DMS53 (cell line): ENCODE measurements at places on chromosomes 16 and 17.

DNA sequence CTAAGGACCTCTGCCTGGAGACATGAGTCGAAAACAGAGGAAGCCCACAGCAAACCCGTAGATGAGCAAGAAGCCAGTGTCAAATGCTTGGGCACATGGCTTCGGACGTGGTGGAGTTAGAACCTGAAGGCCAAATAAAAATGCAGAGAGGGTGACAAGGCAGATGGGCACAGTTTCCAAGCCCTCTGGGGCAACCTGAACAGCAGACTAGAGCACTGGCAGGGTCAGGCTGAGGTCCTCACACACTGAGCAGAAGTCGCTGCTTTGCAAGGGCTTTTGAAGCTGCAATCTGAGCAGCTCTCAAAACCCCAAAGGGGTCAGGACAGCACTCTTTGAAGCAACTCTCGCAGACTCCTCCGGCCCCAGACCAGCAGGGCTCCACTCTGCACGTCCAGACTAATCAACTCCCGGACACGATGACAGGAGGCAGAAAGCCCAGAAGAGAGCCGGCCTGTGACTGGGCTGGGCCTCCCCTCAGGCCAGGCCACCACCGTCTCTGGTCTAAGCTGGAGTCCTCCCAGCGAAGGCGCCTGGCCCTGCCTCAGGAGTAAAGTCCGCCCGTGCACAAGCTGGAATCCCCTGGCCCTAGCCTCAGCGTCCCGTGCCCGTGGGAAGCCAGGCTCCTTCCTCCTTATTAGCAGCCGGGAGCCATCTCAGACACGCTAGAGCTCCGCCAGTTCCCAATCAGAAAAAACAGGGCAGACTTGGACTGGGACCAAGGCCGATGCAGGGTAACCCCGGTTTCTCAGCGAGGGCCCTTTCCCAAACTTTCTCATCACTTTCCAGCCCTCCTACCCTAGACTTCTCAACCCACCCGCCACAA, 924 bp downstream of the SMARCD2 start:
- DNase-seq: peak; percentile 46

GRCh38 chr16:11742093-11742535, 543 bp downstream of the TXNDC11 start:
- DNase-seq: peak; percentile 69

- DNase-seq: no peak
Measured at GRCh38 chr16:27597361-27597760, 47.4 kb downstream of the KATNIP start.

GRCh38 chr16:53910990-53911389, 207.0 kb downstream of the FTO start:
- DNase-seq: no peak

- no peak for DNase-seq
Measured at GRCh38 chr17:72349491-72349995, 228.7 kb downstream of the SOX9 start.
